ENCODE measurements at places on chromosomes 13 and 19.

DNA sequence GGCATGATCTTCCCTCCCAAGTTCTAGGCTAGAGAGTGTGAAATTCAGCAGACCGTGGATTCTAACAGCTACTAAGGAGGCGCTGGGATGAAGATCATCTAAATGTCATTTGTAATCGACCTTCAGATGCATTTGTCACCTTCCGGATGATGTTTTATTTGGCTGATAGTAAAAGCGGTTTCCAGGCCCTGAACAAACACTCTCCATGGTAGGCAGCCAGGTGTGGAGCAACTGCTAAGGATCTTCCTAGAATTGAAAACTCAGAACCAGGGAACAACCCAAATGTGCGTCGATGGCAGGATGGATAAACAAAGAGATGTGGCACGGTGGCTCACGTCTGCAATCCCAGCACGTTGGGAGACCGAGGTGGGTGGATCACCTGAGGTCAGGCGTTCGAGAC lies 107.2 kb upstream of the CACNA1A start:
- DNase-seq, result no peak

GRCh38 chr19:54137699-54138488 lies at the start of gene CNOT3:
TSS of gene CNOT3 (plus strand) at chr19:54137762. CDS start at chr19:54142979, 5,217 bp downstream.
- DNase-seq, result no peak

DNA sequence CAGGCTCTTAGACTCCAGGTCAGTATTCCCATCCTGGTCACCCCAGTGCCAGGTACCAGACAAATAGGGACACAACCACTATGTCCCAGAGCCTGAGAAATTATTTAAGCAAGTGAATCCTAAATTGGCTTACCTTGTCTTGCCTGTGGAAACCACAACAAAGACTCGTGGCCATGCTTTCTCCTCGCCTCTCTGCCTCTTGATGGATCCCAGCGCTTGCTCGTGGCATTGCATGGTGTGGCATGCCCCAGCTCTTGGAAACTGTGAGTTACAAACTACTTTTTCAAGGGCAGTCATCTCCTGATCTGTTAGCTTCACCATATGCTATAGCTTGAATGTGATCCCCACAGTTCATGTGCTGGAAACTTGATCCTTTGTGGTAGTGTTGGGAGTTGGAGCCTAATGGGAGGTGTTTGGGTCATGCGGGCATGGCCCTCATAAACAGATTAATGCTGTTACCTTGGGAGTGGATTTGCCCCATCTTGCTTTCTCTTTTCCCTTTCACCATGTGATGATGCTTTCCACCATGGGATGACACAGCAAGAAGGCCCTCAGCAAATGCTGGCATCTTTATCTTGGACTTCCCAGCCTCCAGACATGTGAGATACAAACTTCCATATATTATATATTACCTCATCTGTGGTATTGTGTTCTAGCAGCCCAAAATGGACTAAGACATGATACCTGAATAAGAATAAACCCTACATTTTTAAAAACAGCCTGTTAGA lies 31.2 kb downstream of the SPRYD7 start:
- DNase-seq, result no peak

GRCh38 chr13:95627590-95627989 lies 16.9 kb downstream of the DZIP1 start:
- DNase-seq, result no peak

DNA sequence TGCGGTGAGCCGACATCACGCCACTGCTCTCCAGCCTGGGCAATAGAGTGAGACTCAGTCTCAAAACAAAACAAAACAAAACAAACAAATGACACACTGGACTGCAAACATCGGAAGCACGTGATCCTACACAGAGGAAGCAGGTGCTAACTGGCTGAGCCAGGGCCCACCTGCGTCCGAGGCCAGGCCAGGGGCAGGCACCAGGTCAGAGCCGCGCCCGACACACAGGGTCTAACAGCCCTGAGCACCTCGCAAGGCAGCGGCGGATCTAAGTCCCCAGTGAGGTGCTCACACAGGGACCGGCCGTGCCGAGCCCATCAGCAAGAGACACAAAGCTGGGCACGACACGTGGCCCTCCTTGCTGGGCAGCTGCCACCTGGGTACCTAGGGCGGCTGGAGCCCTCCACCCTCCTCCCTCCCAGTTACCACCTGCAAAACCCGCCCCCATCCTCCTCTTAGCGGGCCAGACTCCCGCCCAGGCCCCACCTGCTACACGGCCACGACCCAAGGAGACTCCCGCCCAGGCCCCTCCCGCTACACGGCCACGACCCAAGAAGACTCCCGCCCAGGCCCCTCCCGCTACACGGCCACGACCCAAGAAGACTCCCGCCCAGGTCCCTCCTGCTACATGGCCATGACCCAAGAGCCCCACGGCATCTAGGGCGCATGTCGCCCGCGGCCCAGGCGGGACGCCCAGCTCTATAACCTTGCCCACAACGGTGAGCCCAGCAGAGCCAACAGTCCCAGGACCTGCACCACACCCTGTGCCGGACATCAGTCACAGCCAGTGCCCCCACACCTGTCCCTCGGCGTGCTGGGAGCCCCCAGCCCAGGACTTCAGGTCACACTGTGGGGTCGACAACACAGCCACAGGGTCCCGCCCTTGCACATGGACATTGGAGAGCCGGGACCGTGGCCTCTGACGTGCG lies 15.6 kb downstream of the AP3D1 start:
- DNase-seq, result no peak

- DNase-seq, result no peak
Measured at GRCh38 chr13:48567515-48568369, 34.9 kb upstream of the RCBTB2 start.

GRCh38 chr19:18698321-18699167 lies 15.1 kb downstream of the CRTC1 start:
- no peak for DNase-seq

DNA sequence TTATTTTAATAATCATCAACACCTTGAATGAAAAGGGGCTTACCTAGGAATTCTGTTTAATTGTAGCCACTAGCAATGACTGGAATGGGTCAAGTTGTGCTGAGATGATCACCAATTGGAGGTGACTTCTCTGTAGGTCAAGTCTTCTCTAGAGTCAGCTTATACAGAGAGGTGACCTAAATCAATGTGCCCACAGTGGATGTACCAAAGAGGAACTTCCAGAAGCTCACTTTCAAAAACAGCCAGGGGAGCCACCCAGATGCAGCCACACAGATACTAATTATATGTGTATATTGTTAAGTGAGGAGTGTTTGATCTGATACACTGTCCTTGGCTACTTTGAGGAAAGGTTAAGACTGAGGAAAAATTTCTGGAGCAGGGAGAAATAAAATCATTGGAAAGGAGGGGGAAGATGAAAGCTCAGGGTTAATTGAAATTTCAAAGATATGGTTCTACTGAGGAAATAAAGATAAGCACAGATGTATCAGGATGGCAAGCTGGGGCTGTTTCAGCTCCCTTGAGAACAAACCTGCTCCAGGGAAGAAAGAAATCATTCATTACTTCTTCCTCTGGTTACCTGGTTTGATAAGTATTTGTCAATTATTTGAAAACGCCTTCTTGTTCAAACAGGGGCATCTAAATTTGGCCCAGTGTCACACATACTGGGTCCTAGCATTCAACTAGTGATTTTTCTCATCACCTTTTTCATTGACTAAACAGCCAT lies 5.1 kb downstream of the GPR183 start:
- no peak for DNase-seq

- DNase-seq, result no peak
Measured at GRCh38 chr13:50950849-50951248, 41.3 kb downstream of the RNASEH2B start.

GRCh38 chr13:51924756-51925544 lies 63.2 kb downstream of the CCDC70 start:
- DNase-seq, result no peak

All from non-pigmented ciliary epithelial cell (primary cell).